ENCODE measurements at places on chromosomes 1 and 21. TPM values are rescaled to one million over a fixed set of nuclear protein-coding genes. Genes with fewer than 3 reads are reported as not detected.

Gene FGR
- total RNA-seq = 0.21 TPM

Gene NR5A2
- total RNA-seq = not detected

Gene SLC6A17
- total RNA-seq = not detected

Gene ALG14
- 2.7 TPM for total RNA-seq

Gene FMN2
- total RNA-seq = not detected

Gene PEX10
- 12.3 TPM for total RNA-seq

All from activated CD8-positive, alpha-beta T cell treated with anti-CD3 and anti-CD28 coated beads, Interleukin-2, amount 10 ng/mL, durations not matched to agents 7 days and 5 days (primary cell).